Renal pelvis (tissue), 12 donors: ENCODE measurements at places on chromosomes 11 and 22. TPM values are rescaled to one million over a fixed set of nuclear protein-coding genes. Genes with fewer than 3 reads are reported as not detected.
A peak's percentile ranks its signal among the peaks of the same experiment; 100 is the strongest.

DNA sequence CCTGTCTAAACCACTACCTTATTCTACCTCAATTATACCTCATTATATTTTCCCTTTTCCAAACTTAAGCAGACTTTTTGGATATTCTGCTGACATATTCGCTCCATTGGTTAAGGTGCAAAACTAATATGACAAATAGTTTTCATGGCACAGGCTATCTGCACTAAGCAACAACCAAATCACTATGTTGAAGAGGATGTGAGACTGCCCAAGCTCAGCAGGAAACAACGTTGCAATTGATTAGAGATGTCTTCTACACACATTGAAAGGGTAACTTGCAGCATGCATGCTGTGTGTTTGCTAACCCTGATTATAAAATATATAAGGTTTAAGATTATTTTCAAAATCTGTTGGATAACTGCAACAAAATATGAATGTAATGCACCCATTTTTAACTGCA lies 61.6 kb downstream of the STK33 start:
- no peak for DNase-seq

DNA sequence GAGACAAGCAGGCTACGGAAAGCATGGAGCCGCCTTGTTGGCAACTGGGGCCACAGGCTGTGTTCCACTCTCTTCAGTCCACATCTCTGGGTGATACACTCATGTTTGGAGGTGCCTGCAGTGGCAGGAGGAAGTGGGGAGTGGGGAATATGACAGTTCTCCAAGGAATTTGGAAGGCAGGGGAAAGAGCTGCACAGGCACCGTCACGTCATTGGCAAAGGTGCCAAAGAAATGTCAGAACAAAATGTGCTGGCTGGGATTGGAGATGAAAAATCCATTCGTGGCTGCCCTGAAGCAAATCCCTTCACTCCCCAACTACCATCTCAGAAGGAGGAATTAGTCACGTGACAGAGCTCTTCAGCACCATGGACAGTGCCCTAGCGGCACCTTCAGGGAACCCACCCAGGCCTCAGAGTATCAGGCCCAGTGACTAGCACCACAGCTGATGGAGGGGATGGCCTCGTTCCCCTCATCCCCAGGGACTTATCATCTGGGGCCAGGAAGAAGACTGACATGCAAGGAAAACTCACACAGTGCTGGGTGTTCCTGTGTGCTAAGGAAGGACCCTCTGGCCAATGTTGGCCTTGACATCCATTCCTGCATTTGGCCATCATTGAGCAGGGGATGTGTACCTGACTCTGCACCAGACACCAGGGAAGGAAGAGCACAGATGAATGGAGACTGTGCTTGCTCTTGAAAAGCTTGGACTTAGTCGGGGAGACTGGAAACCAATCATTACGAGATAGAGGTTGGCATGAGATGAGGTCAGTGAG lies 48.5 kb upstream of the PRDM11 start:
- DNase-seq, result peak; percentile 88

GRCh38 chr11:11436715-11437313 lies 83.8 kb upstream of the CSNK2A3 start:
- DNase-seq, result no peak

DNA sequence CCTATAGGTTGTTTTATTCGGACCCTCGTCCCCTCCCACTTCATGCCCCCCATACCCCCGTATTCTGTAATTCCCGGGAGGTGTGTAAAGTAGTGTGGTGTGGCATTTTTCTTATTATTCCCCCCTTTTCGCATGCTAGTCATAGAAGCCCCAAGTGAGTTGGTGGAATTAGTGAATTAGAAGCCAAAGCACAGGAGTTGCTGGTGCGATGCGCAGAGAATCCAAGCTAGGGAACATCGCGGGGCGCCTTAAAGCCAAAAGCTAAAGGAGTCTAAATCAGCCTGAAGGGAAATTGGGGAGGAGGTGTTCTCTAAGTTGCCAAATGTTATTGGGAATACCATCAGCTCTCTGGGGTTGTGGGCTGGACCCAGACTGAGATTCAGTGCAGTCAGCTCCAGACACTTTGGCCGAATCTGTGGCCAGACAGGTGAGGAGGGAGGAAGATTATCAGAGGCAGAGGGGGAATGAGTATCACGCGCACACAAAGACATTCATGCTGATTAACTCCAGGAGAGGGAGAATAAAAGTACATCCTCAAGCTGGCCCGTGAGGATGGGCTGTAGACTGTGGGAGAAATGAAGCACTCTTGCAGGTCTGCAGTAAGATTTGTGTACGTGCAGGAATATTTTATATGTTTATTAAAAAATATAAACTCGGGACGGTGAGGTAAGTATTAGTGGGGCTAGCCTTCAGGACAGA lies 102.8 kb upstream of the HSD17B12 start:
- no peak for DNase-seq

DNA sequence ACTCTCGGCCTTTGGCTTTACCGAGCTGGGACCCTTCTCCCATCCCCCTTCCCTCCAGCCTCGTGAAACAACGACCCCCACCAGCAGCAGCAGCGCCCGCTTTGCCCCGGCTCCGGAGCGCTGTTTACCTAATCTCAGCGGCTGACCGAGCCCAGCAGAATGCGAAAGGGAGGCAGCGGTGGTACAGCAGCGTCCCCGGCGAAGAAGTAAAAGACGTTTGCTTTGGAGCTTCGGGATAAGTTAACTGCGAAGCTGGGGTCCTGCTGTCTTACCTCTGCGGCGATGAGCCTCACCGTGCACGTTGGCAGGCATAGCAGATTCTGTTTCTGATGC lies 2.0 kb upstream of the LARGE1 start:
- no peak for DNase-seq

GRCh38 chr11:114237321-114238280 lies 58.6 kb upstream of the NNMT start:
- no peak for DNase-seq

- no peak for DNase-seq
These were observed 3.8 kb upstream of the ZNF195 start for GRCh38 chr11:3382613-3383285.

- DNase-seq, result no peak
These were observed 42.1 kb upstream of the TTC12 start for GRCh38 chr11:113272281-113272680.

PC gene
- 61.7 TPM for polyA plus RNA-seq

- no peak for DNase-seq
These were observed 42.2 kb downstream of the AHNAK start for GRCh38 chr11:62504158-62504973.

CARD16 gene
- 2.2 TPM for polyA plus RNA-seq

- no peak for DNase-seq
These were observed 1.4 kb upstream of the MAPK11 start for GRCh38 chr22:50271519-50271970.

KRTAP5-8 gene
- 0.71 TPM for polyA plus RNA-seq

DNA sequence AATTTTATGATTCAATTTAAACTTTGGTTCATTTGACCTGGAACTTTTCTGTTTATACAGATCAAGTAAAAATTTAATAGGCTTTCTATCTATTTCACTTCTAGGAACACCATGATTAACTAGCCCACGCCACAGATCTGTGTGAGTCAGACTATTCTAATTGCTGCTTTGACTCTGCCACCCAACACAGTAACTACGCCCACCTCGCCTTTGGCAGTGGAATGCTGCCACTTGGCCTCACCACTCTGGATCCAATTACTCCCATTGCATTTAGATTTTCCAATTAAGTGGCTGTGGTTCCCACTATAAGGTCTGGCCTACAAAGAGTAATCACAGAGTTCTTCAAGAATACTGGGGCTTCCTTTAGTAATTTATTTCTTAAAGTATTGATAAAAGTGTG lies 46.6 kb upstream of the LIN7C start:
- DNase-seq, result no peak

- no peak for DNase-seq
These were observed 43.3 kb upstream of the SORL1 start for GRCh38 chr11:121408830-121409229.

OR51F1 gene
- polyA plus RNA-seq, result not detected

TSPAN32 gene
- polyA plus RNA-seq, result 1.7 TPM

DNA sequence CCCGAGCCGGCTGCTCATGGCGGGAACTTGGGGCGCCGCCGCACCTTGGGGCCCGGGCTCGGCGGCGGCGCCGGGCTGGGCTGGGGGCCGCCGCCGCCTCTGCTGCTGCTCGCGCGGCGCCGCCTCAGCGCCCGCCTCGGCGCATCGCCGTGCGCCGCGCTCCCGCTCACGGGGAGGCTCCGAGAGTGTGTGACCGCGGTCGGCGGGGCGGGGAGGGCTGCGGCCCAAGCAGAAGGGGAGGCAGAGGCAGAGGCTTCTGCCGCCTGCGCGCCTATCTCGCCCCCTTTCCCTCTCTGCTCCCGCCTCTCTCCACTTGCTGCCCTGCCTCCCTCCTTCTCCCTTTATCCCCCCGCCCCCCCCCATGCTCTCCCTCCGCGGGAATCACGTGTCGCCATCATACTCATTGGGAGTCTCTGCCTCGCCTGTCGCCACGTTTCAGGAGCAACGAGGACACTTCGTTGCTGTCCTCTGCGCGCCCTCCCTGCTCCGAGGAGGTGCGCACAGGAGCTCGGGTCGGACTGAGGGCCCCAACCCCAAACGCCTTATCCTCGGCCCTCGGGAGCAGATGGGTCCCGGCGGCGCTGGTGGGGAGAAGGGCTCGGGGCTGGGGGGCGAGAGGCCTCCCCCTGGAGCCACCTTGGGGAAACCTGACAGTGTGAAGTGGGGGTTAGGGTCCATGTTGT lies at the start of gene GUCY1A2:
Gene GUCY1A2, minus strand, starts transcription at position 258 of the 683 bp plus-strand sequence. CDS start 421 bp downstream, outside the sequence.
- DNase-seq, result peak; percentile 23

OR5B12 gene
- not detected for polyA plus RNA-seq

GRCh38 chr11:61972672-61973475 lies 5.4 kb upstream of the FTH1 start:
- DNase-seq, result no peak

GRCh38 chr11:26992031-26992541 lies 1.8 kb upstream of the FIBIN start:
- DNase-seq, result no peak

DNA sequence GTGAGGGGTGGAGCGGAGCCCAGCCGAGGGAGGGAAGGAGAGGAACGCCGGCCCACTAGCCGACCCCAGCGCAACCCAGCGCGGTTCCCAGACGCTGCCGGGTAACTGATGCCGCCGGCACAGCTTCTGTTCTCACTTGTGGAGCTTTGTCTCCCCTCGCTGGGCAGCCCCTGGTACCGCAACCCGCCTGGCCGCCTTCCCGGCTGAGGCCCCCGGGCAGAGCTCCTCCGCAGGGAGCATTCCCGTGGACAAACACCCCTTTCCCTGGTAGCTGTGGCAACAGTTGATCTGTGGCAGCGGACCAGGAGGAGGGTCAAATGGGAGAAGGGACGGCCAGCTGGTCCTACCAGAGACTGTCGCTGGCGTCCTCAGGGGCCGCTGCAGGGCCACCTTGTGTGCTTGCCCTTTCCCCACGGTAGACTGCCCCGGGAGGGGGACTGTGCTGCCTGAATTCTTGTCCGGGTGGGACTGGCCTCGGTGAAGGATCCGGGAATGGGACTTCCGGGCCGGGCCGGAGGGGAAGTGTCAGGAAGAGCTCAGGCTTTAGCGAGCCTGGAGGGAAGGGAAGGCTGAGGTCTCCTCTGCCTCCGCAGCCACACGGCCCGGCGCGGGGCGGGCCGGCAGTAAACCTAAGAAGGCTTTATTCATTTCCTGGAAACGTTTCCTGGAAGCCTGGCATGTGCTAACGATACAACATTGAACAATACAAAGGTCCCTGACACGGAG lies 468.0 kb downstream of the OPCML start:
- peak; percentile 87 for DNase-seq

- DNase-seq, result no peak
These were observed 141.6 kb downstream of the EFCAB6 start for GRCh38 chr22:43670513-43670912.

SPDYC gene
- polyA plus RNA-seq, result 0.17 TPM

TRAF6 gene
- polyA plus RNA-seq, result 18.2 TPM

DNA sequence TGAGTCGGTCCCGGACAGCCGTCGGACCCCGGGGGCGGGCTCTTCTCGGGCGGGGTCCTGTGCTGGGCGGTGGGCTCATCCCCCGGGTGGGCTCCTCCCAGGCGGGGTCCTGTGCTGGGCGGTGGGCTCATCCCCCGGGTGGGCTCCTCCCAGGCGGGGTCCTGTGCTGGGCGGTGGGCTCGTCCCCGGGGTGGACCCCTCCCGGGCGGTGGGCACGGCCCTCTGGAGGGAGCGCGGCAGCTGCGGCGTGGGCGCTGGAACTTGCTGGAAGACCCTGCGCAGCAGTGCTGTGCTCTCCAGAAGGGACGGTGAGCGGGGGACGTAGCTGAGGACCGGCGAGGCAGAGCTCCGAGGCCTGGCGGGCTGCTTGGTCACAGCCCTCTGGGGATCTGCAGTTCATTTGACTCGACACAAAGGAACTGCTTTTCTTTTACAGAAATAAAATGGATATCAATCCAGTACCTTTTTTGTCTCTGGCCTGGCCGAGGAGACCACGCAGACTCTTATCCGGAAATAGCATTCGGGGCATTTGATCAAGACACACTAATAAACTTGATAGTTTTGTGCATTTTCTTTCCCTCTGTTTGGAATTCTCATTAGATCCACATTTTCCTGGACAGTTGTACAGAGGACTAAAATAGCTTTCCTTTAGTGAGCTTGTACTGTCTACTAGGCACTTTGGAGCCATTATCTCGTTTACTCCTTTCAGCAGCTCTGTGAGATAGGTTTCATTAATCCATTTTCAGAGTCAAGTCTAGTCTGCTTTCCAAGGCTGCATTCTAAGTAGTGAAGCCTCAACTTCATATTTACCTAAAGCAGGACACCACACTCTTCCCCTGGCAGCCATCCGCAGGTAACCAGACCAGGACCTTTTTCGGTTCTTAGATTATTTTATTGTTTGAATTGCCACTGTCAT lies 812 bp downstream of the JAM3 start:
- DNase-seq, result peak; percentile 26

MYBPC3 gene
- 0.14 TPM for polyA plus RNA-seq

VPREB1 gene
- polyA plus RNA-seq, result 0.68 TPM

SMC1B gene
- 0.13 TPM for polyA plus RNA-seq

C11orf21 gene
- polyA plus RNA-seq, result 0.75 TPM

- DNase-seq, result no peak
These were observed 875 bp downstream of the TCP11L1 start for GRCh38 chr11:33040033-33040861.

GRCh38 chr11:67691149-67691548 lies 16.7 kb upstream of the ALDH3B2 start:
- DNase-seq, result no peak

SPA17 gene
- polyA plus RNA-seq, result 20.6 TPM

DNA sequence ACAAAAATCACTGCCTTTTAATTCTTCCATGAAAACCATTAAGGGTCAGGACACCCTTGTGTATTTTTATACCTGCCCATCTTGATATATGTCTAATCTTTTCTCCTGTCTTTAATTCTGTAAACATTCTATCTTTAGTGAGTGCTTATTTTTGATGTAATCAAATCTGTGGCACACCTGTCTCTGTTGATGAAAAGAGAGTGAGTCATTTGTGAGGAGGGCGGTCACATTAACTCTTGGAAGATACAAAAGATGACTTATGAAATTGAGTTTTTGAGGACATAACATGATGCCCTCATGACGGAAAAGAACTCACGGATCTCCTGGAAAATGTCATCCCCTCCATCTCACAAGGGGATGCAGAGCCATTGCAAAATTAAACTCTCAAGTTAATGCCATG lies 206.5 kb upstream of the PGR start:
- no peak for DNase-seq

- DNase-seq, result no peak
These were observed 47.5 kb downstream of the TRIM29 start for GRCh38 chr11:120090411-120090810.
